ENCODE measurements at places on chromosomes 2 and 18.

DNA sequence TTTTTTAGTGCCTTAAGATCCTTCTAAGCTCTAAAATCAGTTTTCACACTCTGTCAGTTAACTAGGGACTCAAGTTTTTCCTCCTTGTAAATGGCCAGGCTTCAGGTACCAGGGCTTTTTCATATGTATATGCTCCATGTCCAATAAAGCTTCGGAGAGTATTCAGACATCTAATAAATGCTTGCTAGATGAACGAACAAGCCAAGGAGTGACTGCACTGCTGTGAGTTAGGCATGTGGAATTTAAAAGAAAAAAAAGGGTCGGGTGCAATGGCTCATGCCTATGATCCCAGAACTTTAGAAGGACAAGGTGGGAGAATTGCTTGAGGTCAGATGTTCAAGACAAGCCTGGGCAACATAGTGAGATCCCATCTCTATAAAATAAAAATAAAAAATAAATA is 81.9 kb downstream of the CDH2 start:
- DNase-seq: no peak

- DNase-seq: no peak
Measured at GRCh38 chr18:79600596-79600995, 79.0 kb upstream of the CTDP1 start.

DNA sequence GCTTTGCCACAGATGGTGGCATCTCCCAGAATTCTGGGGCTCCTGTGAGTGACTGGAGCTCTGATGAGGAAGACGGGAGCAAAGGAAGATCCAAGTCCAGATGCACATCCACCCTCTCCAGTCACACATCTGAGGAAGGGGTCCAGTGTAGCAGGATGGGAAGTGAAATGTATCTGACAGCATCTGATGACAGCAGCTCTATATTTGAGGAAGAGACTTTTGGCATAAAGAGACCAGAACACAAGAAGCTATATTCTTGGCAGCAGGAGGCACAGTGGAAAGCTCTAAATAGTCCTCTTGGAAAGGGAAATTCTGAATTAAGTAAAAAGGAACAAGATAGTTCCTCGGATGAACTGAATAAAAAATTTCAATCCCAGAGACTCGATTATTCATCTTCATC is 23.5 kb upstream of the C1GALT1C1L start:
- no peak for DNase-seq

DNA sequence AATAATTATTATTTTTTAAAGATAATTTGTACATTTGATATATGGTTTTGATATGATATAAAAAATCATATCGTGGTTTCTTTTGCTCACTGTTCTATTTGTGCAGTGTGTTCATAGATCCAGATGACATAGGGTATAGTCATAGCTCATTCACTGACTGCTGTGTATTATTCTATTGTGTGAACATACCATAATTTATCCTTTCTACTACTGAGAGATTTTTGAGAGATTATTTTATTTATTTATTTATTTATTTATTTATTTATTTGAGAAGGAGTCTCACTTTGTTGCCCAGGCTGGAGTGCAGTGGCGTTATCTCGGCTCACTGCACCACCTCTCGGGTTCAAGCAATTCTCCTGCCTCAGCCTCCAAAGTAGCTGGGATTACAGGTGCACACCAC is 39.0 kb downstream of the FER1L5 start:
- DNase-seq: no peak
